ENCODE measurements at places on chromosomes 2 and 18.

DNA sequence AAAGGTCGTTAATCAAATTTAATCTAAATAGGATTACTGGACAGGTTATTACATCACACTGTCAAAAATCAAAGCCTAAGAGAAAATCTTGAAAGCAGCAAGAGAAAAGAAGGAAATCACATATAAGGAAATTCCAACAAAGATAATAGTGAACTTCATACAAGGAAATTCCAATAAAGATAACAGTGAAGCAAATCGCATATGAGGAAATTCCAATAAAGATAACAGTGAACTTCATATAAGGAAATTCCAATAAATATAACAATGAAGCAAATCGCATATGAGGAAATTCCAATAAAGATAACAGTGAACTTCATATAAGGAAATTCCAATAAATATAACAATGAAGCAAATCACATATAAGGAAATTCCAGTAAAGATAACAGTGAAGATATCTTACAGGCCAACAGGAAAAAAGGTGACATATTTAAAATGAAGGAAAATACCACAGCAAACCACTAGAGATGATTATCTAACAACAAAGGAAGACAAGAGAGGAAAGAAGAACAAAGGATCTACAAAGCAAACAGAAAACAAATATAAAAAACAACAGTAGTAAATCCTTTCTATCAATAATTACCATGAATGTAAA is 787.7 kb downstream of the CCDC85A start:
- no peak for DNase-seq

GRCh38 chr2:143422681-143423080 is 293.5 kb downstream of the ARHGAP15 start:
- no peak for DNase-seq

- no peak for DNase-seq
These were observed 150.0 kb downstream of the RNF152 start for GRCh38 chr18:61742565-61743429.

DNA sequence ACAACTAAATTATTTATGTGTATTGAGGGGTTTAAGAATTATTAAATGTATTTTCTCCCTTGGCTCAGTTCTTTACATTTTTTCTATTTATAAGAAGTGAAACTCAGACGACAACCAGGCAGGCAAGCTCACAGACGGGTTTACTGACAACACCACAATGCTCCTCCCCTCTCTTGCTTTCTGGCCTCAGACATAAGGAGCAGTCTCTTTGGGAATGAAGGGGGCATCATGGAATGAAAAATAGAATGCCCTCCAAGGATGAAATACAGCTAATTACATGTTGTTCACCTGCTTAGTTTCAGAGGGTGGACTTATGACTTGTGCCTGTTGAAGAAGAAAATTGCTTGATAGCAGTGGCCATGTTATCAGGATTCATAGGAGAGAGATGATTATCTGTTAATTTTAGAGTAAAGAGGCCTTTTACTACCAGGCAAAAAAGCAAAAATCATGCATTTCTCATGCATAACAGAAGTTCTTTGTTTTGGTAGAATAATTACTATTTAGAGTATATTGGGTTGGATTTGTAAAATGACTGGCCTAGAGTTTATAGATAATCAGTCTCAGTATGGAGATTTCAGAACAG is 172.1 kb upstream of the LRRTM1 start:
- DNase-seq, result no peak

DNA sequence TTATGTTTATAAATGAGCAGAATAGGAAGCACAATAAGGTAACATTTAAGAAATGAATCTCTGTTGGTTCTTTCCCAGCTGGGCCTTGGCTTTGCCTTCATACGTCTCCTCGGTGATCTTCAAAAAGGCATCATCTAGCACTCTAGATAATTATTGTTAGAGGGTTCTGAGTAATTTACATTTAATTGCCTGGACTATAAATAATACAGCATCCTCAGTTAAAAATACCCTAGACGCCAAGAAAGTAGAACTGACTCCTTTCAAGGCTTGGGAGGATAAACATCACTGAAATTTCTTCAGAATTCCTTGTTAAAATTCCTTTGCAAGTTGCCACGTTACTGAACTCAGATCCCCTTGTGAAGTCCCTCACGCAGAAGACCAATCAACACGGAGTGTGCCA is 199.7 kb upstream of the BOD1L2 start:
- no peak for DNase-seq

GRCh38 chr2:5915881-5916310 is 223.7 kb downstream of the SOX11 start:
- peak; percentile 72 for DNase-seq

GRCh38 chr2:166419616-166419934 is 43.8 kb upstream of the SCN9A start:
- DNase-seq, result peak; percentile 49

- DNase-seq, result no peak
These were observed 21.2 kb upstream of the TET3 start for GRCh38 chr2:73963385-73964120.

DNA sequence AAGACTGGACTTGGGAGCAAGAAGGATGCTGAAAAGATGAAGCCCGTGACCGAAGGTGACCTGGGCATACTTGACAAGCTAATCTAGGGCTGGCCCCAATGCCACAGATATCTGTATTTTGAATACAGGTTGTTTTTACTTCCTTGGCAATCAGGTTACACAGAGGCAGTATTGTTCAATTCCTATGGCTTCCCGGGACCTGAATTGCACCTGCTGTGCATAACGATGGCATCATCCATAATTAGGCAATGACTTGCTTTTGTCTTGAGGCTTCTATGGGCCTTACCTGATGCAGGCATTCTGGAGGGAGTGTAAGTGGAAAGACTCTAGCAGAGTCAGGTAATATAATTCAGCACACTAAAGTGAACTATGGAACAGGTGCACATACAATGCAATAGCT is 60.6 kb upstream of the CUL3 start:
- no peak for DNase-seq
